IgD-negative memory B cell (primary cell): ENCODE measurements at places on chromosomes 3 and 15. TPM values are rescaled to one million over a fixed set of nuclear protein-coding genes. Genes with fewer than 3 reads are reported as not detected.

The FBXO40 gene
- 0.18 TPM for polyA plus RNA-seq

The C2CD4B gene
- not detected for polyA plus RNA-seq

The MDFIC2 gene
- not detected for polyA plus RNA-seq

The FSIP1 gene
- polyA plus RNA-seq = 0.61 TPM

The TEX55 gene
- polyA plus RNA-seq = not detected

The CA12 gene
- polyA plus RNA-seq = not detected

The KBTBD13 gene
- not detected for polyA plus RNA-seq

The TFRC gene
- 34.9 TPM for polyA plus RNA-seq

The AP4E1 gene
- 2.5 TPM for polyA plus RNA-seq

The PSTPIP1 gene
- 37.3 TPM for polyA plus RNA-seq

The B3GALNT1 gene
- polyA plus RNA-seq = 1.1 TPM

The CFAP91 gene
- not detected for polyA plus RNA-seq

The TMEM207 gene
- polyA plus RNA-seq = not detected

The FSD2 gene
- 0.09 TPM for polyA plus RNA-seq

The CORO2B gene
- polyA plus RNA-seq = 0.94 TPM

The RNF168 gene
- polyA plus RNA-seq = 13.1 TPM

The CLDN16 gene
- not detected for polyA plus RNA-seq
